ENCODE measurements at places on chromosomes 3 and 15.

GRCh38 chr15:95843241-95843910 lies 487.1 kb upstream of the NR2F2 start:
- DNase-seq: no peak

DNA sequence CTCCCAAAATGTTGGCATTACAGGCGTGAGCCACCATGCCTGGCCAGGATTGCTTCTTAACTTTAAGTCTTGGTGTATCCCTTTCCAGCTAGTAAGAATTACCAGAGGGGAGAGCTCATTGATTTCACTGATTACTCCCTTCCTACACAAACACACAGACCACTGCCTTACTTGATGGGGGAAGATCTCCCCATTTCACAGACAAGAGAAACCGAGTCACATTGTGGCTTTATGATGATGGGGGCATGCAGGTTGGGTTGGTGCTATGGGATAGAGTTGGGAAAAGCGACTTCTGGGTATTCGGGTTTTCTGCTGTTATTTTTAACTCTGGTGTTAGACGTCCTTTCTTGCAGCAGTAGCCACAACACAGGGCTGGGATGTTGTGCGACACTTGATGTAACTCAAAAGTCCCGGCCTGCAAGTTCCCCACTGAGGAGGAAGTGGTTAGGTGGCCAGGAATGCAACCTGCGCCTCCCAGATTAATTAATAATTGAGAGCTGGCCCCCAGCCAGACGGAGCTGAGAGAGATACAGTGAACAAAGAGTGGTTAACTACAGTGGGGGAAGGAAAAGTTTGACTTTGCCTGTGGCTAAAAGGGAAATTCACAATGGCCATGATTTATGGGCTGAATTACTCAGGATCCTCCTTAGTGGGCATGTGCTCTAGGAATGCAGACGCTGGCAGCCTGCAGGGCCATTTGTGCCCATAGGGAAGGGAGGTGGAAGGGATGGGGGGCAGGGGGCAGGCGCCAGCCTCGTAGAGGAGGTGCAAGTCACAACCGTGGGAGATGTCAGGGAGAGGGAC lies 63.6 kb downstream of the SMAD6 start:
- DNase-seq: no peak

- no peak for DNase-seq
Measured at GRCh38 chr3:186845756-186846155, 3.2 kb downstream of the ADIPOQ start.

- DNase-seq: no peak
Measured at GRCh38 chr15:100628746-100629145, 26.4 kb downstream of the ASB7 start.

- no peak for DNase-seq
Measured at GRCh38 chr3:133934996-133935842, 39.5 kb upstream of the RAB6B start.

DNA sequence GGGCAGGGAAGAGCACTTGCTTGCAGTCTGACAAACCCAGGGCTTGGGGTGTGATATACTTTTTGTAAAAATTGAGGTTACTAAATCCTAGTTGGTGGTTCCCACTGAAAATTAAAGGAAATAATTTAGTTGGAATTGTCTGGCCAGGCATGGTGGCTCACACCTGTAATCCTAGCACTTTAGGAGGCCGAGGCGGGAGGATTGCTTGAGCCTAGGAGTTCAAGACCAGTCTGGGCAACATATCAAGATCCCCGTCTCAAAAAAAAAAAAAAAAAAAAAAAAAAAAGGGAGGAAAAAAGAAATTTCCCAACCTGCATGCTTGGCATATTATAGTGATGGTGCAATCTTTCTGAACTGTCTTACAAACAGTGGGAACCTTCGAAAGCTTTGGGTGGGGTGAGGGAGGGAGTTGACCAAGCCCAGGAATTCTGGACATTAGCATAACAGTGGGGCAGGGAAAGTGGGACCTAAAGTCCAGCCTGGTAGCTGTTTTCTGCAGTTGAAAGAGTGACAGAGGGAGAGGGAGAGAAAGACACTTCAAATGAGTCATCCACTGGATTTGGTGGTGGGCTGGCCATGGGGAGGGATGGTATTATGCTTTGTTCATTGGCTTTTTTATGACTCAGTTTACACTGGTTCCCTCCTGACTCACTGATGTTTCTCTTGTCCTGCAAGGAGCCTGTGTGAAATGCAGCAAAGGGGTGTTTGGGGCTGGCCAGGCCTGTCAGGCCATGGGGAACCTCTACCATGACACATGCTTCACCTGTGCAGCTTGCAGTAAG lies 41.1 kb downstream of the LIMD1 start:
- DNase-seq: no peak

DNA sequence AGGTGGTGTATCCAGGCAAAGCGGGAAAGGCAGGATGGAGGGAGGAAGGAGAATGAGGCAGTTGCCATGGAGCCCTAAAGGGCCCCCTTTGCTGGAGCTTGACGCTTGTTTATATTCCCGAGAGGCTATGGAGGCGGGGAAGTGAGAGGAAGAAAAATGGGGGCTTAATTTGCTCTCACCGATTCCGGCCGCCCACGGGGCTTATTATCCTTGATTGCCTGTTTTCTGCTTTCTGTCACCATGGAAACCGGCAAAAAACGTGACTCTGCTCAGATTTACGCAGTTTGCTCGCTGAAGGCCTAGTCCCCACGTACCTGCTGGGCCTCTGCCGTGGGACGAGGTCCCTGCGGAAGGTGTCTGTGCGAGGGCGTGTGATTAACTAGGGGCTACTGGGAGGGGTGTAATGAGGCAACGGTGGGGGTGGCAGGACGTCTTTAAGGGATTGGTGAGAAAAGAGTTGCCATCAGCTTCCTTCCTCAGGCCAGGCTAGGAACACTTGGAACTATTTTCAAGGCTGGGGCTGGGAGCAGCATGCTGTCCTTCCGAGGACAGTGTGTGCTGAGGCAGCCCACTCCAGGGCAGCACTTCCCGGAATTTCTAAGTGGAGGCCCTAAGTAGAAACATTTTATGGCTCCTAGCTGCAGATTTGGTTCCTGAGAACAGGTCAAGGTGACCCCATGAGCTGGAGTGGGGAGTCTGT lies 110.8 kb upstream of the NDN start:
- DNase-seq: no peak

DNA sequence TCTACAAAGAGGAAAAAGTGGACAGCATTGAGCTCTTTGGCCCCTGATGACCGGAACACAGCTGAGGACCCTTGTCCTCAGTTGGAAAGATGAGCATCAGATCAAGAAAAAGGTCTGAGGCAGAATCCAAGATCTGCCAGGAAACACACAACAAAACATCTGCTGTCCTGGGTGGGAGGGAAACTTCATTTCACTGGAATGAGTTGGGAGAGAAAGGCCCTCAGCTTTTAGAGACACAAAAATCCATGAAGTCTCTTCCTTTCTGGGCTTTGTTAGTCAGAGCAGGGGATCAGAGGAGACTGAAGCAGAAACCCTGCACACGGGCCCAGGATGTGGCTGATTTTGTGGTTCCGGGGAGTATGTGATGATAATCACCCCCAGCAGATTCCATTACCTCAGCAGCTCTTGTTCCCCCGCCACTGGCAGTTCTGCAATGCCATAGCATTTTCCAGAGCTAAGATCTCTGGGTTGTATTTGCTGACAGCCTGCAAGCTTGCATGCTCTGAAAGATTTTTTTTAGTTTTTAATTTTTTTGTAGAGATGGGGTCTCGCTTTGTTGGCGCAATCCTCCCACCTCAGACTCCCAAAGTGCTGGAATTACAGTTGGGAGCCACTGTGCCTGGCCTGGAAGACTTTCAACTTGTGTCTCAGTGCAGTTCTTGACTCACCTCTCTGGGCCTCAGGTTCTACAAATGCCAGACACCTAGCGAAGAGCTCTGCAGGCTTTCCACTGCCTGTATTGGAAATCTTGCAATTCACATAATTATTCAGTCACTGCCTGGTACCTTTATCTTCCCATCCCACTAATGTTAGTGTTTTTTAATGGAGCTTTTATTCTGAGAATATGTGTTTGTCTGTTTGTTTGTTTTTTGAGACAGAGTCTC lies 5.8 kb upstream of the TATDN2 start:
- no peak for DNase-seq

DNA sequence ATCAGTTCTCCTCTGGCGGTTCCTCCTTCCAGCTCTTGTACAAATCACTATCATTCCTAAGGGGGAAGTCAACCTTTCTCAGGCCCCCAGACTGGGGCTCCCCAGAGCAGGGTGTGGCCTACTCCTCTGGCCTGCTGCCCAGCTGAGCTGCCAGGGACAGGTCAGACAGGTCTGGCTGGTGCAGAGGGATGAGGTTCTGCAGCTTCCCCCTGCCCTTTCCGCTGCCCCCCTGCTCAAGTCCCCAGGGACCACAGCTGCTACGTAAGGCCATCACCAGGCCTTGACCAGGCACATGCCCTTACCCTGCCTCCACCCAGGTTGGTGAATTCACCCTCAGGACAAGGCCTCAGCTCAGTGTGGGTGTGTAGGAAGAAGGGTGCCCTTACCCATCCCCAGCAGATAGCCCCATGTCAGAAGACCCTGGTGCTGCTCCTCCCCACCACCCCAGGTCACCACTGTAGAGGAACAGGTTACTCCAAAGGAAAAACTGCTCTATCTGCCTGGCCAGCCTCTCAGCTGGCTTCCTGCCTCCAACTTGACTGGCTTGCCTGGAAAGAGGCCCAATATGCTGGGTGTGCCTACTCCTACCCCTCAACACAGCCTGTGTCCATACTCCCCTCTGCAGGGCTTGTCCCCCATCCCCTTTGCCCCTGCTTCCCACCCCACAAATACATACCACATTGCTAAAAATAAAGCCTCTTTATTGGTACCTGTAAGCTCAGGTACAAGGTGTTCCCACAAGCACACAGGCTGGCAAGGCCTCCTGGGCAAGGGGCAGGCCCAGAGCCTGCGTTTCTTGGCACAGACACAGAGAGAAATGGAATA lies 12.0 kb downstream of the CSRNP1 start:
- DNase-seq: no peak

GRCh38 chr3:114336122-114336697 lies 42.4 kb downstream of the TIGIT start:
- DNase-seq: no peak

GRCh38 chr3:16423947-16424673 lies 89.4 kb downstream of the RFTN1 start:
- no peak for DNase-seq

DNA sequence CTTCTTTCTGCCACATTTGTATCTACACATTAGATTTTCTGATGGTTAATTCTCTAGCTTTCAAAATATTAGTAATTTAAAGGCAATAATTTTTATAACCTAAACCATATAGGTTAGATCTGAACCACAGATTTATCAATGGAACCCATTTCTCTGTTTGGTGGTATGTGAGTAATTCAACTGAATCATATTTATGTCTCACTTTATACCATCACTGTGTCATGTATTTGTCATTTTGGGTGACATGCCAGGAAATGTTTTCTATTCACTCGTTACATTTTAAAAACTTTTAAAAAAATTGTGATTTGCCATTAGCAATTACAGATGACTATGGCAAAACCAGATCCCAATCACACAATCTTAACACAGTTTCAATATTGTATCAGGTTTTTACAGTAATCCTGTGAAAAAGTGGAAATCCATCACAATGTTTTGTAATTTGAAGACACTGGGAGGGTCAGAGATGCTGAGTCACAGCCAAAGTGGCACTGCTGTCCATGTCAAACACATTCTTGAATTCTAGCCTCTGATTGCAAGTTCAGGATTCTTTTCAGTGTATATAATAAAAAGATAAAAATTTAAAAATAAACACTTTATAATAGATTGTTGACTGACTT lies 356.0 kb upstream of the RBMS3 start:
- no peak for DNase-seq

DNA sequence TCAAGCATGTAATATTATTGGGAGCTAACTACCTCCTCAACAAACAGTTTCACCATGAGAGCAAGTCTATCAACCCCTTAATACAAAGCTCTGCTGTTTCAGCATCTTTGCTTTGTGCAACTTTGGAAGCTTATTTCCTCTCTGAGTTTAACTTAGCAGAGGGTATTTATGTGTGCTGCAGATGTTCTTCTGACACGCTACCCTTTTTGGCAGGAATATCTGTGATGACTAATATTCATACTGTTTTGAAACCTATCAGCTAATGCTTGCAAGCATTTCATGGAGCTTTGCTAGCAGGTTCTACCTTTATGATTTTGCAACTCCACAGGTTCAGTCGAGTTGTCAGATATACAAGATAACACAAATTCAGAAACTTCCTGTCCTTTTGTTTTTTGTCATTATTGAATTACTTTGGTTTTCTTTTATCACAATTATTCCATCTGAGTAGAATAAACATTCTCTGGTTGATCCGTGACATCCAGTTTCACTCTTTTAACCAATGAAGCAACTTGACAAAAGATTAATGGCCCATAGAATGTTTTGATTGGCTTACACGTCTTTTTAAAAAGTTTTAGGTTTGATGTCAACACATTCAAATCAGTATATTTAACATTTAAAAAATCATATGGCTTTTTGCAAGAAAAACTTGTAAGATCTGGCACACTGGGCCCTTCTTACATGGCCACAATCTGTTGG lies 1.7 kb upstream of the SLC9A9 start:
- DNase-seq: no peak

DNA sequence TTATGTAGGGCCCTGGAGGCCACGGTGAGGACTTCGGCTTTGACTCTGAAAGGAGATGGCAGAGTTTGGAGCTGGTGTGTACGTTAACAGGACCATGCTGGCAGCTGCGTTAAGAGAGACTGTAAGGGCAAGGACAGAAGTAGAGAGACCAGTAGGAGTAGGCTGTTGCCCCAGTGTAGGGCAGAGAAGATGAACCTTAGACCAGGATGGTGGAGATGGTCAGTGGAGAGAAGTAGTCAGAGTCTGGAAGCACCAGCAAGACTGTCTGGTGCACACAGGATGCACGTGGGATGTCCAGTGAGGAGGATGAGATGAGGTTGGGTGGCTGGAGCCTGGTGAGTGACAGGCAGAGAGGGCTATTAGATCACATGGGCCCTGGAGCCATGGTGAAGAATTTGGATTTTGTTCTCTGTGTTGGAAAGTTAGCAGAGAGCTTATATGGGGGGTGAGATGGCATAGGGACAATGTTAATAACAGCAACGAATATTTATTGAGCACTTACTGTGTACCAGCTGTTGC lies 150.1 kb downstream of the IGF1R start:
- no peak for DNase-seq

Data from NCI-H187 treated with DMSO at 0.1 percent for 48 hours (cell line).